ENCODE measurements at places on chromosomes 4 and X. TPM values are rescaled to one million over a fixed set of nuclear protein-coding genes. Genes with fewer than 3 reads are reported as not detected.

- peak; percentile 78 for DNase-seq
Measured at GRCh38 chr4:114598191-114599121, at the start of gene UGT8. UGT8 (plus strand) TSS chr4:114598807; CDS start chr4:114622881, 24,074 bp downstream.

GRCh38 chr4:180009316-180009715 lies 2233.9 kb upstream of the TENM3 start:
- no peak for DNase-seq

DNA sequence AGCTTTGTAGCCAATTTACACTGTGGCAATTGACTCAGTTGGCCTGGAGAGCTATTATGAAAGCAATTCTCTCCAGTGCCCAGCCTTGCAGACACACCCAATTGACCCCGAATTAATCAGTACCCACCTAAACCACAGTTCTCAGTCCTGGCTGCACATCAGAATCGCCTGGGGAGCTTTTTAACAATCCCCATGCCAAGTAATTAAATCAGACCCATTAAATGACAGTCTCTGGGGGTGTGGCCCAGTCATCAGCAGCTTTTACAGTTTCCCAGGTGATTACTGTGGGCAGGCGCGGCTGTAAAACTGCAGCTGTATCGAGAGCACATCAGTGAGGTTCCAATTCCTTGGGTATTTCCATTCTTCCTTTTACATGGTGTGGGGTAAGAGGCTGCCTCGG lies 460.9 kb upstream of the FAT1 start:
- DNase-seq: no peak

RASGEF1B gene
- 27.0 TPM for total RNA-seq
